ENCODE measurements at places on chromosomes 12 and 14.

- DNase-seq: no peak
Measured at GRCh38 chr14:42140831-42141279, 534.2 kb downstream of the LRFN5 start.

DNA sequence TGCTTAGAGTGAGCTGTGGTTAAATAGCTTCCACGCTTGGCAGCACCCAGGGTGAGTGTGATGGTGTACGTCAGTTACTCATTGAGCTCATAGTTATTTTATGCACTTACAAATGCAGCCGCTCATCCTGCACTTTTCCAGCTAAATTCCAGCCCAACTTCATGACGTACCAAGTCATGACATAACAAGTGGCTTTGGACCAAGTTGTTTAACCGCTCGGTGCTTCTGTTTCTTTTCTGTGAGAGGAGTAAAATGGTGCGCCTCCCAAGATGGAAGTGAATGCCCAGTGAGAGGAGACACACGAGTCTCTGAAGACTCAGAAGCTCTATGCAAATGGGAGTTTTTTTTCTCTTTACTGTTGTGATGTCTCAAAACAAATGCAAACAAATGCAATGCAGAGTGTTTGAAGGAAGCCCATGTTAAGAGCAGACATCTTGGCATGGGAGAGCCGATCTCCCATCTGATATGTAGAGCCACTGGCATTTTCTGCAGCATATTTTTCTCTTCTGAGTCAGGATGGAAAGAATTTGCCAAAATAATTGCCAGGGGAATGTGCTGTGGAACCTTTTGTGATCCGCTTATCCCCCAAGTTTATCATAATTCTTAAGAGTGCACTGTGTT lies 72.2 kb downstream of the FBXW8 start:
- DNase-seq: no peak

- DNase-seq: no peak
Measured at GRCh38 chr12:95326445-95326844, 108.8 kb downstream of the VEZT start.

- peak; percentile 62 for DNase-seq
Measured at GRCh38 chr12:48996794-48997718, 2.1 kb downstream of the DDN start.

DNA sequence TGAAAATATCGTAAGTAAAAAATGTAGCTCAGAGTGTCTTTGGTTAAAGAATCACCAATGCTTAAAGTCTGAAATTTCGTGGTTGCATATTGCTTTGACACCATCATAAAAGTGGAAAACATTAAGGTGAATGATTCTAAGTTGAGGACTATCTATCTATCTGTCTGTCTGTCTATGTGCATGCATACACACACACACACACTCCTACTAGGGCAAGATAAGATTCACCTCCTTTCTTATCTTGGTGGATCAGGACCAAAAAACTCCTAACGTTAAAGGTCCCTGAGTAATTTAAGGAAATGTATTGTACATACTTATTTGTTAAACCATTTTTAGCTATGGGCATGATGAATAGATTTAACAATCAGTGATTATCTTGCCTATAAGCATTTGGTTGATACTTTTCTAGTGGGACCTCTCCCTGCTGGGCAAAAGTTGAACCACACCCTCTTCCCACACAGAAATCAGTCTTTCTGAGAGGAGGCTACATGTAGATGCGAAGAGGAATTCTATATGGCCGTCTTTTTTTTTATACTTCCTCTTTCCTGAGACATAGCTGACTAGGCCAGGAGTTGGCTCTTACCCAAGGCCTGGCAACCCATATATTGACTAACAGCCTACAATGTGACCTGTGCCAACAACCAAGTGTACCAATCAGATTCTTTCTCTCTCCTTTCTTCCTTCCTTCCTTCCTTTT lies 19.3 kb upstream of the LLPH start:
- DNase-seq: no peak

DNA sequence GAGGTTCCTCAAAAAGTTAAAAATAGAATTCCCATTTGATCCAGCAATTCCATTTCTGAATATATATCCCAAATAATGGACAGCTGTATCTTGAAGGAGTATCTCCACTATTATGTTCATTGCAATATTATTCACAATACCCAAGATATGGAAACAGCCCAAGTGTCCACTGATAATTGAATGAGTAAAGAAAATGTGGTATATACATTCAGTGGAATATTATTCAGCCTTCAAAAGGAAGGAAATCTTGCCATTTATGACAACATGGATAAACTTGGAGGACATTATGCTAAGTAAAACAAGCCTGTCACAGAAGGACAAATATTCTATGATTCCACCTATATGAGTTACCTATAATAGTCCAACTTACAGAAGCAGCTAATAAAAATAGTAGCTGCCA lies 979.0 kb downstream of the SLC6A15 start:
- DNase-seq: no peak

- no peak for DNase-seq
Measured at GRCh38 chr14:99248761-99249171, 23.2 kb downstream of the BCL11B start.

GRCh38 chr12:55707219-55707671 lies 459 bp downstream of the ITGA7 start:
- no peak for DNase-seq

DNA sequence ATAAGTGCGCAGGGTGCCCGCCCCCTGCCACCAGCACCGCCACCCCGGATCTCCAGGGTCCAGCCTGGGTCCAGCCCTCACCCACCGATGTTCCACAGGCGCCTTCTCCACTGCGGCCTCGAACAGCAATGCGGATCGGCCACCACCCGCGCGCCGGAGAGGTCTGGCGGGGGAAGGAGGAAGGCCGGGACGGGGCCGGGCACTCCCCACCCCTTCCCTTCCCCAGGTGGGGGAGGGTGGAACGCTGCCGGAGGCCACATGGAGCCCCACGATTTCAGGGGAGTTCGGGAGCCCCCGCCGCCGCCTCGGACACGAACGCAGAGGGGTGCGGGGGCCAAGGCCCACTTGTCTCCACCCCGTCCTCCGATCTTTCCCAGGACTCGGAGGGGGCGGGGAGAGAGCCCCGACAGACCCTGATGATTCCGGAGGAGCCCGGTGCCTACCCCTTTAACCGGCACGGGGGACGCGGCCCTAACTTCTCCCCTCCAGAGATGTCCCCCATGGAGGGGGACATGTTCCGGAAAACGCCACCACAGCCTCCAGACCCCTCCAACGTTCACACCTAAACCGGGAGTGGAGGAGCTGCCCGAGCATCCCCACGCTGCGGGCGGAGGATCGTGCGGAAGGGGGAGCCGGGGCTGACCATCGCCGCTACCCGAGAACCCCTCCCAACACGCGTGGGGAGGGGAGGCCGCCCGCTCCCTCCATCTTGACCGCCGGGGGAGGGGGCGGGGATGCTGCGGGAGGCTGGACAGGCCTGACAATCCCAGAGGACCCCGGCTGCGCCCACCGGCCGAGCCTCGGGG lies 1.1 kb downstream of the ATXN2 start:
- DNase-seq: peak; percentile 21

GRCh38 chr12:80938397-80938796 lies 663 bp upstream of the LIN7A start:
- DNase-seq: no peak

DNA sequence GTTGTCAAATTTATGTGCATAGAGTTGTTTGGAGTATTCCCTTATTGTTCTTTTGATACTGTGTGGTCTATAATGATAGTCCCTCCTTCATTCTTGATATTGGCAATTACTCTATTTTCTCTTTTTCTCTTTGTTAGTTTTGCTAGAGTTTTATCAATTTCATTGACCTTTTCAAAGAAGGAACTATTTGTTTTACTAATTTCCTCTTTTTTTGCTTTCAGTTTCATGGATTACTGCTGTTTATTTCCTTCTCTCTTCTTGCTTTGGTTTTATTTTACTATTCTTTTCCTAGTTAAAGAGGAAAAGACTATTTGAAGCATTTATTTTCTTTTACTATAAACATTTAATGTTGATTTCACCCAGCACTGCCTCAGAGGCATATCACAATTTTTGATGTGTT lies 250.9 kb upstream of the PELI2 start:
- no peak for DNase-seq

- peak; percentile 26 for DNase-seq
Measured at GRCh38 chr12:6266971-6267721, 43.3 kb upstream of the PLEKHG6 start.

DNA sequence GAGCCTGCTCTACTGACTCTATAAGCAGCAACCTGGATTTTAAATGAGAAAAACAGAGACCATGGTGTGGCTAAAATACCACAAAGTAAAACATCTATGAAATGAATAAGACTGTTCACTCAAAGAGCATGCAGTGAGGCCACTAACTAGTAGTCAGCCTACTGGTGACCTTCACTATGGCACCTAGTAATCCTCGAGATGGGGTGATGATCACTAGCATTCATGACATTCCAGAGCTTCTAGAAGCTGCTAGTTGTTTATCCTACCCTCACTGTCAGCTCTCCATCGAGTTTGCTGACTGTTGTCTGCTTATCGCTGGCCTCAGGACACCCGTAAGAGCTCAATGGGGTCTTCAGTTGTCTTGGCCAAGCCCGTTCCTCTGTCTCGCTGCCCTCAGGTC lies 13.7 kb downstream of the SPTB start:
- DNase-seq: no peak

DNA sequence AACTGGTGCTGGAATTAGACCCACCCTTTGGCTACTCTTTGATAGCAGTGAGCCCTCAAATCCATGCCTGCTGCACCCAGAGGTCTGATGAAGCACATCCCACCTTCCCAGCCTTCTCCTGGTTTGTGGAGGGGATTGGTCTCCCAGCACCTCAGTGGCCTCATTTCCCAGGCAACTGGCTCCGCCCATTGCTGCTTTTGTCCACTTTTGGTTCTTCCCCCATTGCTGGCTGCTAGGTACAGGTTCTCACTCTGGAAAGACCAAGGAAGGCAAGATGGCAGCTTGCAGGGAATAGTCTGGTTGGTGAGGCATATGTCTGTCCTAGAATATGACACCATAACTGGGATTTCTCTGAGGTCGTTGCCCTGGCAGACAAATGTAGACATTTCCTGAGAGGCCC lies 10.2 kb upstream of the KRT5 start:
- DNase-seq: no peak

DNA sequence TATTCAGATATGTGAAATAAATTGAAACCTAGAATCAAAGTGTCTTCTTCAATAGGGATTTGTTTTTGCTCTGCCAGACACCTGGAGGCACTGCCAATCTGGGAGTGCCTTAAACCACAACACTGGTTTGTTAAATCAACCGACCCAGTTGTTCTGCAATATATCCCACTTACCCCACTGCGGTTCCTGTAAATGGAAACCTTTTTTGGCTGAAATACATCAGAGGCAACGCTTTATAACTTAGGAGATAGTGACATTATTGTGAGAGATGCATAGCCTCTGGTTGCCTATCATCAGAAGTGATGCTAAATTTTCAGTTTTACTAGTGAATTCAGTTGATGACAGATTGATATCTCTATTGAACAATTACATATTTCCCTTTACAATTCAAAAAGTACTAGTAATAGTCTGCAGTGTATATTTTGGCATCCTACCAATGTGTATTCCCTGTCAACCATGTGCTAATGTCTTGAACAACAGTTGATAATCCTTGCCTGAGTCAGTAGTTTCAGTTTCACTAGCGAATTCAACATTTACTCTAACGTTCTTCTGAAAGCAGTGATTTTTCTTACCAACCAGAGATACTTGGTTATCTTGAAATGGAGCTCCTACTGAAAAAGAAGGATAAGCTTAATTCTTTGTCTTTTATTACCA lies 30.5 kb downstream of the PPP2R5C start:
- no peak for DNase-seq

DNA sequence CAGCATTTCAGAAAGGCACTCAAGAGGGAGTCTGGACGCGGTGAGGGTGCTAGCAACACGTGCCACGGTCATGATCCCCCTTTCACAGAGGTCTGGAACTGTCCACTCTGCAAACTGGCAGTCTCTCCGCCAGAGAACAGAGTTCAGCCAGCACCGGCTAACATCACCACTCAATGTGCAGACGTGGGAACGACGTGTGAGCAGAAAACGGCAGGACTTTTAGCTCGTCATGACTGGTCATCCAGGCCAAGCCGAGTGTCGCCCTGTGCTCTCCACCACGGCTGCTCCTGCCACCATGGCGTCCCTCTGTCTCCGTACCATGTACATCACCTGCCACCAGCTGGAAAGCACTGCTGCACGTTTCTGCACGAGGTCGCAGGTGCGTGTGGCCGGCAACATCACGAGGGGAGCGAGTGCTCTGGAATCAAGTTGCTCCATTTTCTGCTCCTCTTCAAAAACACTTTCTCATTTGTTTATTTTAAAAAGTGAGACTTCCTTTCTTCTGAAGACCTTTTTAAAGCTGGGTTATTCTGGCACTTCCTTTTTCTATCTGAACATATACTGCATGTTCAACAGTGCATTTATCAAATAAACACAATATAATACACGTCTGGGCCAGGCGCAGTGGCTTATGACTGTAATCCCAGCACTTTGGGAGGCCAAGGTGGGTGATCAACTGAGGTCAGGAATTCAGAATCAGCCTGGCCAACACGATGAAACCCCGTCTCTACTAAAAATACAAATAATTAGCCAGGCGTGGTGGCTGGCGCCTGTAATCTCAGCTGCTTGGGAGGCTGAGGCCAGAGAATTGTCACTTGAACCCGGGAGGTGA lies 28.0 kb downstream of the SLC15A4 start:
- no peak for DNase-seq

GRCh38 chr12:118922405-118922804 lies 58.9 kb upstream of the SRRM4 start:
- DNase-seq: no peak

GRCh38 chr12:82745063-82745674 lies 58.5 kb downstream of the TMTC2 start:
- DNase-seq: no peak

- DNase-seq: no peak
Measured at GRCh38 chr14:93533437-93533836, 102.7 kb downstream of the UNC79 start.

GRCh38 chr12:118063576-118064391 lies 2.8 kb upstream of the WSB2 start:
- DNase-seq: no peak

DNA sequence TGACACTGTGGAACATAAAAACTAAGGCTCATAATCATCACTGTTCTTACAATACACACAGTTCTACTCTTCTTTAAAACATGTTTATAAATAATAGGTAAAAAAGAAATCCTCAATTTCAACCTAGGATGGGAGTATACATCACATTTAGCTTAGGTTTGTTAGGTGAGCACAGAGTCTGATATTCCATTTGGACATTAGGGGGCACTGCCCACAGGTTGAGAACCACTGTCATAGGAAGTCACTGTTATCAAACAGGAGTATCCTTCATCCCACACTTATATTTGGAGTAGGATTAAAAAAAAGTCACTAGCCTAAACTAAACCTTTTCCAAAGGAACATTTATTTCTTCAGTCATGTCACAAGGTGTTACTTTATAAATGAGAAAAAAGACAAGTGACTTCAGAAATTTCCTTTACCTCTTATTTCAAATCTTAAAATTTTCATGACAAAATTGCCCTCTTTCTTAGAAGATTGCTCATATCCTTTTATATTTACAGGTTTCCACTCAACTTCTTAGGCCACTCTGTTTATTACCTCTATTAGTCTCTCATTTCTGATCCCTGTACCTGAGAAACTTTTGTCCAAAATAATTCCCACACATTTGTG lies 240.6 kb downstream of the CPNE8 start:
- DNase-seq: no peak

- DNase-seq: no peak
Measured at GRCh38 chr14:77071938-77072388, 26.1 kb upstream of the CIPC start.

GRCh38 chr14:80164991-80165721 lies 46.1 kb downstream of the DIO2 start:
- no peak for DNase-seq

GRCh38 chr12:92393504-92393903 lies 247.9 kb upstream of the BTG1 start:
- no peak for DNase-seq

Data from stimulated activated CD4-positive, alpha-beta T cell treated with anti-CD3 and anti-CD28 coated beads, Interleukin-12 subunit alpha, Interleukin-12 subunit beta, amount 100 ng/mL, for 4 hours (primary cell).